ENCODE measurements at places on chromosomes 12 and 14. TPM values are rescaled to one million over a fixed set of nuclear protein-coding genes. Genes with fewer than 3 reads are reported as not detected.

- no peaks in the 10 kb centered on the region for H3K27me3 ChIP-seq
- no peak overlapping the region for H3K4me3 ChIP-seq
- no peaks in the 10 kb centered on the region for H3K36me3 ChIP-seq
- no peaks in the 10 kb centered on the region for H3K4me1 ChIP-seq
- H3K27ac ChIP-seq: no peak overlapping the region
These were observed 374.4 kb downstream of the DPF3 start for GRCh38 chr14:72519543-72519942.

GRCh38 chr12:48002773-48003218 is 1.5 kb downstream of the COL2A1 start:
- H3K27me3 ChIP-seq: peaks cover 7% of the 10 kb centered on the region
- DNase-seq: no peak
- peaks cover 19% of the 10 kb centered on the region for H3K4me1 ChIP-seq
- H3K27ac ChIP-seq: no peak overlapping the region

- DNase-seq: no peak
- H3K36me3 ChIP-seq: no peaks in the 10 kb centered on the region
- H3K4me1 ChIP-seq: no peaks in the 10 kb centered on the region
- no peak overlapping the region for H3K4me3 ChIP-seq
- no peak overlapping the region for H3K27ac ChIP-seq
- H3K27me3 ChIP-seq: no peaks in the 10 kb centered on the region
These were observed 313.1 kb downstream of the TMEM117 start for GRCh38 chr12:44148936-44149335.

GRCh38 chr14:77003960-77004710 is 24.4 kb downstream of the IRF2BPL start:
- no peak overlapping the region for H3K4me3 ChIP-seq
- H3K27me3 ChIP-seq: no peaks in the 10 kb centered on the region
- H3K4me1 ChIP-seq: no peaks in the 10 kb centered on the region
- no peaks in the 10 kb centered on the region for H3K36me3 ChIP-seq
- no peak for DNase-seq

DNA sequence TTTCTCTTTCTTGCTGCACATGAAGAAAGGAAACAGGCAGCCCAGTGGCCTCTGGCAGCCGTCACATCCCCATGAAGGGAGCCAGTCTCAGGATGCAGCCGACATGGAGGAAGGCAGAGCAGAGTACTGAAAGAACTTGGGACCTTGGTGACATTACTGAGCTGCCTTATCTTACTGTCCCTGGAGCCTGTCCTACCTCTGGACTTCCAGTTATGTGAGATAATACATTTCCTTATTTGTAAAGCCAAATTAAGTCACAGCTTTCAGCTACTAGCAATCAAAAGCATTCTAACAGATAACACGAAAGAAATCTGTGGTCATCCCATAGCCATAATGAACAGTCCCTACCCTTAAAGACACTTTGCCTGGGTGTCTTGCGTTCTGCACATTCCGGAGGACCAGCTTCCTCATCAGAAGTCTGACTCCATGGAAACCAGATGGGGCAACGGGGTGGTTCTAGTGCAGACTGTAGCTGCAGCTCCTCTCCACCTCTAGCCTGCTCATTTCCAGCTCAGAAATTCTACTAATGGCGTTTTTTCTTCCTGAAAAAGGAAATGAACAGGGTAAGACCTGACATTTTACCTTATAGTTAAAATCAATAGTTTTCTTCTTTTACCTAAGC is 7.8 kb upstream of the EGLN3 start:
- H3K4me3 ChIP-seq: no peak overlapping the region
- no peak overlapping the region for H3K27ac ChIP-seq
- H3K27me3 ChIP-seq: no peaks in the 10 kb centered on the region
- no peaks in the 10 kb centered on the region for H3K4me1 ChIP-seq
- no peak for DNase-seq

DNA sequence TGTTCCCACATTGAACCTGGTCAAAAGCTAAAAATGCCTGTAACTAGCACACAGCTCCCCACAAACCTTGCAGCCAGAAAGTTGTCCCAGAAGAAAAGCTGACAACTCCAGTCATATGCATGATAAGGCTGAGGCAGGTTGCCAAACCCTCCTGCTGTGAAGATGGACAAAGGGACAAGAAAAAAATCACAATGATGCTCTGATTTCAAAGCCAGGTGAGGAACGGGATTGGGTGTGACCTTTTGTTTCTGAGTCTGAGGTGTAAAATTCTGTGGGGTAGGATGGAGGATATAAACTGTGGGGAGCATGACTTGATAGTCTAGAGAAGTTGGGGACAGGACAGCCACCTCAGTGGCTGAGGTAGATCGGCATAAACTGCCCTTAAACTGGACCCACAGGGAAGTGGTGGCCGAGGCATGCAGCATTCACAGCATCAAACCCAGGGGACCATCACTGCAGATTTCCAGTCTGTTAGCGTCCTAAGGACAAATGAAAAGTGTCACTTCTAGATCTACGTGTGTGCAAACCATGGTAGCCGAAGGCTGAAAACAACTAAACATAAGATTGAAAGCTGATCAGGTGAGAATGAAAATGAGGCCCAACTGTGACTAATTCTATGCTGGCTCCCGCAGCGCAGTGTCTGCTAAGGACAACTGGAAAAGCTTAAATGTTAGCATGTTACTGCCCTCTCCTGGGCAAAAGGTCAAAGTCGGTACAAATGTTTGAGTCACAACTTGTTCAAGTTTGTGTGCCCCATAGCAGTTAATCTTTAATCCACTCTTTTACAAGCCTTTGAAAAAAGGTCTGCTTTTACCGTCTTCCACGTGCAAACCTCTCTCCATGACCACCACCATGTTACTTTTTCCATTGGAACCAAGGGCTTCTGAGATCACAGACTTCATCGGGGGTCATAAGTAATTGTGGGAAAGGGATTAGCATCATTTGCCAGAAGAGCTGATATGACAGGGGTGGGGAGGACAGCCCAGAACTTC is 39.8 kb downstream of the GRIN2B start:
- no peaks in the 10 kb centered on the region for H3K36me3 ChIP-seq
- H3K4me3 ChIP-seq: no peak overlapping the region
- DNase-seq: no peak
- H3K27ac ChIP-seq: no peak overlapping the region
- no peaks in the 10 kb centered on the region for H3K4me1 ChIP-seq

DNA sequence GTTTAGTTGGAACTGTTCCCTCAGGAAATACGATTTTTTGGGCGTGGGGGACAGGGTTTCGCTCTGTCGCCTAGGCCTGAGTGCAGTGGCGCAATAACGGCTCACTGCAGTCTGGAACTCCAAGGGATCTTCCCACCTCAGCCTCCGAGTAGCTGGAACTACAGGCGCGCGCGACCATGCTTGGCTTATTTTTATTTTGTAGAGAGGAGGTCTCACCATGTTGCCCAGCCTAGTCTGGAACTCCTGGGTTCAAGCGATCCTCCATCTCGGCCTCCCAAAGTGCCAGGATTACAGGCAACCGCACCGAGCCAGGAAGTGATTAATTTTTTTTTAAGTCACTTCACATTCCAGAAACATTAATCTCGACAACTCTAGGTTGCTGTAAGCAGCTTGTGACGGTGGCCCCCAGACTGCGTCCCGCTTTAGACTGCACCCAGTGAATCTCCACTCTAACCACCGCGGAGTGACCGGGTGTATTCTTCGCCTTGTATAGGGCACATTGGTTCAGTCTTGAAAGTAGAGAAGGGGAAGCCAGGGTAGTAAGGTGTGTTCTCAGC is 830 bp upstream of the MIS18BP1 start:
- H3K4me1 ChIP-seq: no peaks in the 10 kb centered on the region
- no peaks in the 10 kb centered on the region for H3K36me3 ChIP-seq
- H3K27me3 ChIP-seq: no peaks in the 10 kb centered on the region
- H3K27ac ChIP-seq: peak overlapping the region; percentile 94
- H3K4me3 ChIP-seq: peak overlapping the region; percentile 69
- no peak for DNase-seq

- H3K4me3 ChIP-seq: no peak overlapping the region
- H3K4me1 ChIP-seq: no peaks in the 10 kb centered on the region
- no peak overlapping the region for H3K27ac ChIP-seq
- no peaks in the 10 kb centered on the region for H3K27me3 ChIP-seq
- no peaks in the 10 kb centered on the region for H3K36me3 ChIP-seq
These were observed 59.4 kb downstream of the TSPAN11 start for GRCh38 chr12:30985814-30986452.

GRCh38 chr12:127125607-127126259 is 1141.2 kb upstream of the TMEM132C start:
- H3K36me3 ChIP-seq: no peaks in the 10 kb centered on the region
- no peaks in the 10 kb centered on the region for H3K27me3 ChIP-seq
- no peak overlapping the region for H3K27ac ChIP-seq
- DNase-seq: no peak
- no peak overlapping the region for H3K4me3 ChIP-seq

GRCh38 chr14:29648045-29648444 is 279.6 kb downstream of the PRKD1 start:
- no peak overlapping the region for H3K27ac ChIP-seq
- no peaks in the 10 kb centered on the region for H3K27me3 ChIP-seq
- no peak for DNase-seq
- no peaks in the 10 kb centered on the region for H3K4me1 ChIP-seq

DNA sequence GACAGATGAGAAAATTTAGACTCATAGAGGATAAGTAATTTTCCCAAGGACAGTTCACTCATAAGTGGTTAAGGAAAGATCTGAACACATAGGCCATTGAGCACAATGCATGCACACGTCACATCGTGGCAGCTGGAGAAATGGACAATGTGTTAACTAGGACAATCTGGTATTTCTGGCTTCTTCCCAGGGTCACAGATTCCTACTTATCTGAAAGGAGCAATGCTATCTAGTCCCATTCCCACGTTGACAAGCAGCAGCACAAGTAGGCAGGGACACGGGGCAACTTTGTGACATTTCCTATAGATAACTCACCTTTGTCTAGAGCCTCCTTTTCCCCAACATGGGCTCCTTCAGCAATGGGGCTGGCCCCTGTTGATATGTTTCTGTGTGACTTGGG is 6.7 kb upstream of the CMAS start:
- no peaks in the 10 kb centered on the region for H3K27me3 ChIP-seq
- DNase-seq: no peak
- no peaks in the 10 kb centered on the region for H3K36me3 ChIP-seq
- no peak overlapping the region for H3K27ac ChIP-seq
- no peaks in the 10 kb centered on the region for H3K4me1 ChIP-seq

DNA sequence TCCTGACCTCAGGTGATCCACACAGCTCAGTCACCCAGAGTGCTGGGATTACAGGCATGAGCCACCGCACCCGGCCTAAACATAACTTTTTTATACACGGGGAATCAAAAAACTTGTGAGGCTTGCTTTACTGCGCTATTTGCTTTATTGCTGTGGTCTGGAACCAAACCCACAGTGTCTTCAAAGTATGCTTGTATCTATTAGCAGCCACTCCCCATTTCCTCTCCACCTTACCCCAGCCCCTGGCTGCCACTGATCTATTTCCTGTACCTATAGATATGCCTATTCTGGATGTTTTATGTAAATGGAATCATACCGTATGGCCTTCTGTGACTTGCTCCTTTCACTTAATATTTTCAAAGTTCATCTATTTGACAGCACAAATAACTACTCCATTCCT is 233.4 kb downstream of the BMP4 start:
- H3K36me3 ChIP-seq: no peaks in the 10 kb centered on the region
- H3K27ac ChIP-seq: no peak overlapping the region

GRCh38 chr12:1917172-1918070 is 1.0 kb downstream of the CACNA2D4 start:
- no peak for DNase-seq
- no peaks in the 10 kb centered on the region for H3K27me3 ChIP-seq
- no peak overlapping the region for H3K27ac ChIP-seq
- H3K4me3 ChIP-seq: peak overlapping the region; percentile 25

- no peaks in the 10 kb centered on the region for H3K4me1 ChIP-seq
- no peak overlapping the region for H3K27ac ChIP-seq
- no peak for DNase-seq
- H3K36me3 ChIP-seq: peaks cover 4% of the 10 kb centered on the region
These were observed 23.3 kb downstream of the PDZRN4 start for GRCh38 chr12:41211448-41211847.

DNA sequence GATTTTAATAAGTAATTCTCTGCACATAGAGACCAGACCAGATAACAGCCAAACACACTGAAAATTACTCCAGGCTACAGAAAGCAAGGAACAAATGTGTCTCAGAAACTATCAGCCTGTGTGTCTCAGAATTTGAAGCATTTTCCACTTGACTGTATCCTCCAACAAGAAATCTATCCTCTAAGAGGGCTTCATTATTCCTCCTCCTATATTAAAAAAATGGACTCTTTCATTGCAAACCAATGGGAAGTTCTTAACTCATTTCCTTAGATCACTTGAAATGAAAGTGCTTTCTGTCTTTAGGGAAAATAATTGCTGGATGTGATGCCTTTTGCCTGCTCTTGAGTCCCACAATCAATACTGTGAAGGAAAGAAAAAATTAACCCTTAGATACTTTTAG is 2.3 kb downstream of the ST8SIA1 start:
- H3K4me3 ChIP-seq: peak overlapping the region; percentile 67
- no peak for DNase-seq
- H3K27ac ChIP-seq: peak overlapping the region; percentile 41
- no peaks in the 10 kb centered on the region for H3K36me3 ChIP-seq

DNA sequence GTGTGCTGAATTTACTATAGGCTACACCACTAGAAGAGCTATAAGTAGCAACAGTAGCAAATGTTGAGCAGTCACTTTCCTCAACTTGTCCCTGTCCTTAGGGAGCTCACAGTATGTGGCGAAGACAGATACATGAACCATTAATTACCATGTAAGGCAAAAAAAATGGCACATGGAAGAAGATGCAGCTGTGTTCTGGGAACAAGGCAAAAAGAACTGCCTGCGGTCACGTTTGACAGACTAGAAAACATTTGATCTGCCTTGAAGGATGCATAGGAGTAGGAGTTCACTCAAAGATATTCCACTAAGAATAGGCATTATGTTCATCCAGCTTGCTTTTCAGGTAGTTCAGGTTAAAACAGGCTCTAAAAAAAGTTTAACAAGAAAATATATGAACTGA is 46.5 kb upstream of the IFNG-AS1 start:
- no peaks in the 10 kb centered on the region for H3K4me1 ChIP-seq
- H3K36me3 ChIP-seq: no peaks in the 10 kb centered on the region
- H3K4me3 ChIP-seq: no peak overlapping the region
- no peak overlapping the region for H3K27ac ChIP-seq
- no peaks in the 10 kb centered on the region for H3K27me3 ChIP-seq

- H3K27ac ChIP-seq: no peak overlapping the region
- H3K27me3 ChIP-seq: no peaks in the 10 kb centered on the region
- no peak overlapping the region for H3K4me3 ChIP-seq
- no peaks in the 10 kb centered on the region for H3K36me3 ChIP-seq
- no peak for DNase-seq
- no peaks in the 10 kb centered on the region for H3K4me1 ChIP-seq
These were observed 8.1 kb upstream of the GPHB5 start for GRCh38 chr14:63326840-63327239.

GRCh38 chr12:31362115-31362758 is 36.3 kb upstream of the SINHCAF start:
- H3K4me1 ChIP-seq: no peaks in the 10 kb centered on the region
- DNase-seq: no peak
- no peaks in the 10 kb centered on the region for H3K36me3 ChIP-seq
- peak overlapping the region; percentile 46 for H3K4me3 ChIP-seq
- peak overlapping the region; percentile 59 for H3K27ac ChIP-seq

OAS1 gene
- 39.4 TPM for total RNA-seq

TMEM233 gene
- 0.48 TPM for total RNA-seq

ATP23 gene
- total RNA-seq: 13.4 TPM

TSPAN9 gene
- 16.8 TPM for total RNA-seq

FAM216A gene
- 10.5 TPM for total RNA-seq

GLIPR1L2 gene
- total RNA-seq: 6.3 TPM

NUDT14 gene
- total RNA-seq: 13.6 TPM

ATP2A2 gene
- total RNA-seq: 102 TPM

NABP2 gene
- total RNA-seq: 27.5 TPM

NRIP2 gene
- 1.6 TPM for total RNA-seq

CKAP4 gene
- 22.0 TPM for total RNA-seq

Data from breast epithelium (tissue), 4 donors.